ENCODE measurements at places on chromosomes 16 and 17.
A peak's percentile ranks its signal among the peaks of the same experiment; 100 is the strongest.

- no peak for DNase-seq
Observed at GRCh38 chr16:54309341-54309740, 22.8 kb upstream of the IRX3 start.

- peak; percentile 78 for DNase-seq
Observed at GRCh38 chr17:6913608-6914443, 82.0 kb upstream of the ALOX12 start.

- no peak for DNase-seq
Observed at GRCh38 chr17:7782240-7782639, 51.8 kb upstream of the KDM6B start.

DNA sequence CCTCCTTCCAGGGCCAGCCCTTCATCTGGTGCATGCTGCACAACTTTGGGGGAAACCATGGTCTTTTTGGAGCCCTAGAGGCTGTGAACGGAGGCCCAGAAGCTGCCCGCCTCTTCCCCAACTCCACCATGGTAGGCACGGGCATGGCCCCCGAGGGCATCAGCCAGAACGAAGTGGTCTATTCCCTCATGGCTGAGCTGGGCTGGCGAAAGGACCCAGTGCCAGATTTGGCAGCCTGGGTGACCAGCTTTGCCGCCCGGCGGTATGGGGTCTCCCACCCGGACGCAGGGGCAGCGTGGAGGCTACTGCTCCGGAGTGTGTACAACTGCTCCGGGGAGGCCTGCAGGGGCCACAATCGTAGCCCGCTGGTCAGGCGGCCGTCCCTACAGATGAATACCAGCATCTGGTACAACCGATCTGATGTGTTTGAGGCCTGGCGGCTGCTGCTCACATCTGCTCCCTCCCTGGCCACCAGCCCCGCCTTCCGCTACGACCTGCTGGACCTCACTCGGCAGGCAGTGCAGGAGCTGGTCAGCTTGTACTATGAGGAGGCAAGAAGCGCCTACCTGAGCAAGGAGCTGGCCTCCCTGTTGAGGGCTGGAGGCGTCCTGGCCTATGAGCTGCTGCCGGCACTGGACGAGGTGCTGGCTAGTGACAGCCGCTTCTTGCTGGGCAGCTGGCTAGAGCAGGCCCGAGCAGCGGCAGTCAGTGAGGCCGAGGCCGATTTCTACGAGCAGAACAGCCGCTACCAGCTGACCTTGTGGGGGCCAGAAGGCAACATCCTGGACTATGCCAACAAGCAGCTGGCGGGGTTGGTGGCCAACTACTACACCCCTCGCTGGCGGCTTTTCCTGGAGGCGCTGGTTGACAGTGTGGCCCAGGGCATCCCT, 7.4 kb downstream of the NAGLU start:
- DNase-seq, result no peak

GRCh38 chr17:52789829-52790228, 631.3 kb upstream of the CA10 start:
- DNase-seq, result no peak

GRCh38 chr16:4801962-4802658, at the start of gene ROGDI:
TSS of gene ROGDI (minus strand) at chr16:4802633. CDS start at chr16:4802571, 62 bp downstream.
- peak; percentile 96 for DNase-seq

DNA sequence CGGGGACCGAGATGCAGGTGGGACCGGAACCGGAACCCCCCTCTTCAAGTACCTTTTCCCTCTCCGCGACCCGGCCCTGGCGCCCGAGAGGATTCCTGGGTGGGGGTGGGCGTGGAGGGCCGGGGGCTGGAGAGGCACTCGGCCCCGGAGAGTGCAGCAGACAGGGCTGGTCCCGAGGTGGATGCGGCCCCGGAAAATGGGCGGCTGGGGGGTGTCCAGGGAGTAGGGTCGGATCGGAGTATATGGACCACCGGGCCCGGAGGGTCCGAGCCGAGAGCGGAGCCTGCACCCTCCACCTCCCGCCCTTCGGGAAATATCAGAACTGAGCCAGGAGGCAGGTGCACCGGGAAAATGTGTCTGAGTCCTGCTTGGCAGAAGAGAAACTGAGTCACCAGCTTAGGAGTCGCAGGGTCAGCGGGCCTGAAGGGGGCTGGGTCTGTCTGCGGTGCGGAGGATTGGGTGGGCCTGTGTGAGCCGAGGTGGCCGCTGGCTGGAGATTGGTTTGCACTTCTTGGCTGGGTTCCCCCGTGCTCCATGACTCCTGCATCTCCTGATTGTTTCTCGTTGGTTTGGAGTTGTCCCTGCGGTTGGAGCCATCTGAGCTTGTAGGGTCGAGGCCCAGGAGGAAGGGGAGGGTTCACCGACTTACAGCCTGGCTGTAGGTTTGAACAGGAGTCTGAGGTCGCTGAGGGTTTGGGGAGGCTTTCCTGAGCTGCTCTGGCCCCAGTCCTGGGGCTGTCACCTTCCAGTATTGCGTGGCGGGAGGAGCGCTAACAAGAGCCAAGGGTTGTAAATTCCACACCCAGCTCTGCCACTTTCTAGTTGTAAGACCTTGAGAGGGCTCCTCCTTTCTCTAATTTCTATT, 518 bp downstream of the SH2B1 start:
- peak; percentile 73 for DNase-seq

DNA sequence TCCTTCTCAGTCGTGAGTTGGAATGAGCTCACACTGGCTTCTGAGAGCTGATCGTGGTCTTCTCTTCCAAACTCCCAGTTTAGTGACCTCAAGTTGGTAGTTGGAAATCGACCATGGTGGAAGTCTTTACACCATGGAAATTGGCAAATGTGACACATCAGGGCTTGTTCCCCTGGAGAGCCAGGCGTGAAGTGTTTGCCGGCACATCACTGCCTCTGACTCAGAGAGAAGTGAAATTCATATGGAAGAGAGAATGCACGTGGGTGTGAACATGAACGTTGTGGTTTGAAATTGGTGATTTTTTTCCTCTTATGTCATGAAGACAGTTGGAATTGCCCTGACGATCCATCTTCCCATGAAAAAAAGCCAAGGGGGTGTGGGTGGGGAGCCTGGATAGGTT, 47.4 kb downstream of the AXIN2 start:
- no peak for DNase-seq

GRCh38 chr17:51650772-51651171, 390.4 kb downstream of the UTP18 start:
- no peak for DNase-seq

DNA sequence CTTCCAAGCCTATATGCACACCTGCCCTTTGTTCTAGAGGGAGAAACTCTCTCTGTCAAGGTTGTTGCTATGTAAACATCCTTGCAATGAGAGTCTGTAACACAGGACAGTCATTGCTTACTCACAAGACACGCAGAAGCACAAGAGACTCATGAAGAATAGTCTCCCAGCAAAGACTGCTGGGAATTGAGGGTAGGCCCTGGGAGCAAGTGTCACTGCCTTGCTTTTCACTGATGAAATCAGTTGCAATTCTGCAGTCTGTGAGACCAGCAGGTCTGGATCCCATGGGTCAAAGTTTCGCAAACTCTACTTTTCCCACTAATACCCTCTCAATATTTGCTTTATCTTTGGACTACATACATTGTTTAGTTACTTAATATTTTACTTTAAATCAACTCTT, 177.4 kb downstream of the FTO start:
- DNase-seq, result no peak

DNA sequence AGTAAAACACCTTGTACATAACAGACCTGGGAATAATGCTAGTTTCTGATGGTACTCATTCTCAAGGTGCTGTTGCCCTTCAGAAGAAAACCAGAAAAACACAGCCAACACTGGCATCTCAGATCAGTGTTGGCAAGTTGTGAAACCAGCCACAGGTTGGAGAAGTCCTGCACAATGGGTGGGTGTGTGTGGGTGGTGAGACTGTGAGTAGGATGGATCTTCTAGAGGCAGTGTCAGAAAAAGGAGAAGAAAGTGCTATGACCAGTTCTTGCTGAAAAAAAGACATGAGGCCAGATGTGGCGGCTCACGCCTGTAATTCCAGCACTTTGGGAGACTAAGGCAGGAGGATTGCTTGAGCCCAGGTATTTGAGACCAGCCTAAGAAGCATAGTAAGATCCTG, 35.2 kb upstream of the SMIM36 start:
- DNase-seq, result no peak

GRCh38 chr16:3490911-3491629, 4.2 kb downstream of the C16orf90 start:
- no peak for DNase-seq

GRCh38 chr17:81481073-81481799, 31.4 kb downstream of the ACTG1 start:
- DNase-seq, result peak; percentile 62

- no peak for DNase-seq
Observed at GRCh38 chr17:43658900-43659299, 2.8 kb downstream of the MEOX1 start.

DNA sequence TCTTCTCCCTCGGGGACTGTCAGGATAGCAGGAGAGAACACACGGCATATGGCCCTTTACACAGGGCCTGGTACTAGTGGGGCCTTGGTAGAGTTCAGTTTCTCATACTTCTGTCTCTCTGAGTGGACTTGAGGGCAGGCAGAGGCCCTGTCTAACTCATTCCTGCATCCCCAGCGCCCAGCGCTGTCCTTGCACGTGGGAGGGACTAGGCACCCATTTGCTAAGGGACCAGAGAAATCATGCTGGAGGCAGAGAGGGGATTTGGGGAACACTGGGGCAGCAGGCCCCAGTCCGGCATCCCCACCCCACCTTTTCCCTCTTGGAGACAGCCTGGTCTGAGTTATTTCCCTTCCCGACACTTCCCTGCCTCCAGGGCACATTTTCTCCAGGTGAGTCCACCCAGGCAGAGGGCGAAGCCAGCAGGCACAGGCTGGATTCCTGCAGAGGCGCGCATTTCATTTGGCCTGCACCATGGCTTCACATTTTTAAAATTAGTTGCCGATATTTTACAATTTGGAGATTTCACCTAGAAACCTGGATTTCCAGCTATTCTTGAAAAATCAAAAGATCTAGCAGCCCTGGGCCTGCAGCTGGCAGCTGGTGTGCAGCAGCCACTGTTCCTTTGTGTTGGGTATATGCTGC, 9.7 kb upstream of the NKD1 start:
- DNase-seq, result no peak

DNA sequence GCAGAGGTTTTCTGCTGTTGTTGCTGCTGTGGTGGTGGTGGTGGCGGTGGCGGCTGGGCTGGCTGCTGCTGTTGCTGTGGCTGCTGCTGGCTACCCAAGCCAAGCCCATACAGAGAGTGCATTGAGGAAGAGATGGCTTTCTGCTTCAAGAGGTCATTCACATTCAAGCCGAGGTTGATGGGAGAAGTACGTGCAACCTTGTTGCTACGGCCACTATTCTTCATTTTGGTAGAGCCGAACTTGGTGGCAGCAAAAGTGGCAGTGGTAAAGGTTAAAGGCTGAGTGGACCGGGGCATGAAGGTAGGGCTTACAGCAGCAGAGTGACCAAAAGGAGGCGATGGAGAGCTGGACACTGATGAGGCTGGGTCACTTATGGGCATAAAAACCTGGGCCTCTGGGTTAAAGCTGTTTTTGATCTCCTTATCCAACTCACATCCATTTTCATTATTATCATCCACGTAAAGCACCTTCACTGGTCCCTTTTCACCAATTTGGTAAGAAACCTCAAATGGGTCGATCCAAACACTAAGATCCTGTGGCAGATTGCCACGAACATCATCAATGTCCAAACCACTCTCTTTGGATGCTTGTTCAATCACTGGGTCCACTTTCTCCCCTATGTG, 2.8 kb downstream of the TOB1 start:
- DNase-seq, result peak; percentile 71

- DNase-seq, result no peak
Observed at GRCh38 chr16:64196444-64196843, 925.4 kb downstream of the CDH11 start.

GRCh38 chr17:70317421-70317820, 148.1 kb downstream of the KCNJ2 start:
- DNase-seq, result no peak

DNA sequence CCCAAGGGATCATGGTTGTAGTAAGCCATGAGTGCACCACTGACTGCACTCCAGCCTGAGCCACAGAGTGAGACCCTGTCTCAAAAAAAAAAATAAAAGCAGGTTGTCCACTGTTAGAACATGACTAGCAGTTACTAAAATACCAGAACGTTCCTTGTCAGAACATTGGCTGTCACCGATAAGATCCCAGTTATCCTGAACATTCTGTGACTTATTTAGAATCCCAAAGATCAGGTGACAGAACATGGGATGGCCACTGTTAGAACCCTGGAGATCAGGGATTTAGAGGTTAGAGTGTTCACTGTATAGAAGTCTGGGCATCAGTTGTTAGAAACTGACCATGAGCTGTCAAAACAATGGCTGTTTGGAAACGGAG, 8.6 kb downstream of the CES4A start:
- DNase-seq, result no peak

GRCh38 chr17:5980941-5981340, 89.2 kb upstream of the WSCD1 start:
- DNase-seq, result no peak

GRCh38 chr17:40063901-40064531, 1.3 kb downstream of the THRA start:
- peak; percentile 62 for DNase-seq

DNA sequence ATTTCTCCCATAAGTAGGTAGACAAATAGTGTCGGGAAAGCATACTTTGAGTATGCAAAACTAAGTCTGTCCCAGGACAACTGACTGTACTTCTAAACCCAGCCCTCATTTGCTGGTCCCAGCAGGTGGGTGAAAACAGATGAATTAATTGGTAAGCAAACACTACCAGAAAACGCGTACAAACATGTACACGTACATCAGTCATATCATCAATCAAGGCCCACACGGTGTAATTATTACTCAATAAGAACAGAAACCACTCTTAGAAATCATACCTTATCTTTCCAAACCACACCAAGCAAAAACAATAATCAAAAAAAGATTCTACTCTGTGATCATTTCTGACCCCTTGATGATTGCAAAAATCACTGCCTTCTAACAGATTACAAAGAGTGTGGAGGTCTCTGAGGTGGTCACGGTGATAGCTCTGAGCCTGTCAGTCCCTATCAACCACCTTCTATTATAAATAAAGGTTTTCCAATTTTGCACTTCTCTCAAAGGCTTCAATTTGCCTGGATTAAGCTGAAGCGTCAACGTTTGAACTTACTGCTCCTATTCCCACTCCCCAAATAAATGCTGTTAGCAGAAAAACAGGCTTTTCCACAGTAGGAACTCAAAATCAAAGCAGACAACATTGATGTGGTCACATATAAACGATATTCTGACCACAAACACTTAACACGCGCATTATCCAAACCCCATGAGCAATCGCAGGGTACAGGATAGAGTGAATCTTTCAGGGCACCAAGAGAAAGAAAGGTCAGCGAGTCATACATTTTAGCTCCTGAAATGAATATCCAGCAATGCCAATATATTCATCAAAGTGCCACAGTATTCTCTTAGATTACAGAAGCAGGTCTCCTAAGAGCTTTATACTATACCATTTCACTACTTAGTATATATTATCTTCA, 211.9 kb downstream of the STX8 start:
- no peak for DNase-seq

- peak; percentile 62 for DNase-seq
Observed at GRCh38 chr16:85168732-85169256, 56.5 kb upstream of the CIBAR2 start.

DNA sequence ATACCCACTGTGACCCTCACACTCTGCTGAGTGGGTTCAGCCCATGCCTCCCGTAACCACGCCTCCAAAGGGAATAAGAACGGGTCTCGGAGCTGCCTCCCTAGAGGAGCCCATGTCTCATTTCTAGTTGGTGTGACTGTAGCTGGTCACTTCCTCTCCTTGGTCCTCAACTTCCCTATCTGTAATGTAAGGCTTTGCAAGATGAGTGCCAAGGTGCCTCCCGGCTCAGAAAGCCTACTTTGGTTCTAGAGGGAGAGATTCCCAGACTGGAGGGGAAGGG, 20.8 kb downstream of the C16orf74 start:
- DNase-seq, result no peak

Data from colonic mucosa (tissue), 4 donors.